H9 (cell line): ENCODE measurements at places on chromosomes 4 and X.

GRCh38 chr4:178081896-178082295 lies 639.7 kb upstream of the AGA start:
- no peak for DNase-seq

GRCh38 chr4:42330002-42330592 lies 67.2 kb upstream of the SHISA3 start:
- no peak for DNase-seq

DNA sequence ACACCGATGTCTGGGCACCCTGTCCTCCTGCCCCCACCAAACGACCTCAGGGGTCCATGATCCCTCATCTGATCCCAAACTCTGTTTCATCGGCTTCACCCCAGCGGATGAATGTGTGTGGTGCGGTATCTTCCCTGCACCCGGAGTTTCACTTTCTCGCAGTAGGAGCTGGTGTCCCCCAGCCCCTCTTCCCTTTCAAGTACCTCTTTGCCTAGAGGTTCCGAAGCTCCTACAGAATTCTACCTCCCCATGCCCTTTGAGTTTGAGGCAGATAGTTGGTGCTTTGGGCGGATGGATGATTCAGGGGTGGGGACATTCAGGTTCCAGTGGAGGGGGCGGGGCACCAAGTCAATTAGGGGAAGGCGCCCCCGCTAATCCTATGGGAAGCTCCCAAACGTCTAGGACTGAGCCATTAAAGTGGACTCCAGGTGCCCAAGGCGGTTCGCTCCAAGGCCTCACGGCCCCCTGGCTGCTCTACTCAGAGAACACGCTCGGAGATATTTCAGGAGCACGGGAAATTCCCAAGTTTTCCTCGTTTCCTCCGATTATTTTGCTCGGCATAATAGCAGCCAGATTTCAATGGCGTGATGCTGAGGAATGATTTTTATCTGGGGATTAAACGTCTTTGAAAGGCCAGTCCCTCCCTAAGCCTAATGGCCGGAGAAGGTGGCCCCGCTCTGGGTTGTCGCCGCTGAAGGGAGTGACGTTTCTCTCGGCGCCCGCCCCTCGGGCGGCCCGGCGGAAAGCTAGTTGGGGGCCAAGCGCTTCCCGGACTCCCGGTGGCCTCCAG lies 1.3 kb downstream of the MSX1 start:
- DNase-seq, result no peak

DNA sequence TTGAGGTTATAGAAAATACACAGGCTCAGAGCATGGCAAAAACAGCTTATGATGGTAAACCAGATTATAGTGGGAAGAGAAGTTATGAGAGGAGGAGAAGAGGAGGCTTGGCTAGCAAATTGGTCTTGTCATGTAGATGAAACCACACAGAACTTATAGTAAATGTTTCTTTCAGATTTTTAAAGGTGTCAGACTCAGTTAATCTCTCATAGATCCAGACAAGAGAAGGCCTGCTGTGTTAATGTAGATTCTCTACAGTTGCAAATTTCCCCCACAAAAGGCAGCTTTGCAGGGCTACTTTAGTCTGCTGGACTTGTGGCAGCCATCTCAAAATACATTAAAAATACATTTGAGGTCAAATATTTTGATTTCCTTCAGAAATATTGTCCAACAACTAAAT lies 1731.7 kb downstream of the ARAP2 start:
- no peak for DNase-seq

DNA sequence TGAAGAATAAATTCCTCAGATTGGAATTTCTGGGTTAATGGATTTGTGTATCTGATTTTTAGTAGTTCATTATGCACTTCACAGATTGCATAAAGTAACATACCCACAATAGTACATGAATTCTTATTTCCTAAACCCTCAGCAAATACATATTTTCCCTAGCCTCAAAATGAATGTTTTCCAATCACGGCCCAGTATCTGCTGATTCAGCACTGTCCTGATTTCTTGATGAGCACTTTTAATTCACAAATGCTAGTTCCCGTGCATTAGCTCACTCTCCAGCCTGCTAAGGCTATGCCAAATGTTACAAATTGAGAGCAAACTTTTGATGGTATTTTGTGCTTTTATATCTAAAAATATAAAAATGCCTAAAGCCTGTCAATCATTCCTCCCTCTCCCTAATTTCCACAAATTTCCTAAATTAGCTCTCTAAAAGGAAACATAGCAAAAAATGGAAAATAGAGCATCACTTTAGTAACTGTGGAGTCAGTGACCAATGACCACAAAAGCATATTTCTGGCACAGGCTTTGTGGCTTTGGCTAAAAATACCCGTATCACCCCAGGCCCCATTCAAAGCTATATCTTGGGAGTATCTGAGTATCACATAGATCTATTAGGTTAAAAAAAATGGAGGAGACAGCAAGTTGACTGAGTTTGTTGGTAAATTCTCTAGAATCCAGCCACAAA lies 75.5 kb downstream of the NAF1 start:
- DNase-seq, result no peak

DNA sequence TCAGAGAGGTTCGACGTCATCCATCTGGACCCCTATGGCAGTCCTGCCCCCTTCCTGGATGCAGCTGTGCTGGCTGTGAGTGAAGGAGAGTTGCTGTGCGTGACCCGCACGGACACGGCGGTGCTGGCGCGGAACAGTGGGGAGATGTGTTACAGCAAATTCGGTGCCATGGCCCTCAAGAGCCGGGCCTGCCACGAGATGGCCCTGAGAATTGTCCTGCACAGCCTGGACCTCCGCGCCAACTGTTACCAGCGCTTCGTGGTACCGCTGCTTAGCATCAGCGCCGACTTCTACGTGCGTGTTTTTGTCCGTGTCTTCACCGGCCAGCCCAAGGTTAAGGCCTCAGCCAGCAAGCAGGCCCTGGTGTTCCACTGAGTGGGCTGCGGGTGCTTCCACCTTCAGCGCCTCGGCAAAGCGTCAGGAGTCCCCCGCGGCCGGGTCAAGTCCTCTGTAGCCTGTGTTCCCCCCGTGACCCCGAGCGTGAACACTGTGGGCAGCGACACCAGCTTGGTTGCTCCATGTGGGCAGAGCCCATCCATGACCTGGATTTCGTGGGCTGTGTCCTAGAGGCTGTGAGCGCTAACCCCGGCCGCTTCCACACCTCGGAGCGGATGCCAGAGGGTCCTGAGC lies 186.7 kb upstream of the SLITRK2 start:
- DNase-seq, result no peak

DNA sequence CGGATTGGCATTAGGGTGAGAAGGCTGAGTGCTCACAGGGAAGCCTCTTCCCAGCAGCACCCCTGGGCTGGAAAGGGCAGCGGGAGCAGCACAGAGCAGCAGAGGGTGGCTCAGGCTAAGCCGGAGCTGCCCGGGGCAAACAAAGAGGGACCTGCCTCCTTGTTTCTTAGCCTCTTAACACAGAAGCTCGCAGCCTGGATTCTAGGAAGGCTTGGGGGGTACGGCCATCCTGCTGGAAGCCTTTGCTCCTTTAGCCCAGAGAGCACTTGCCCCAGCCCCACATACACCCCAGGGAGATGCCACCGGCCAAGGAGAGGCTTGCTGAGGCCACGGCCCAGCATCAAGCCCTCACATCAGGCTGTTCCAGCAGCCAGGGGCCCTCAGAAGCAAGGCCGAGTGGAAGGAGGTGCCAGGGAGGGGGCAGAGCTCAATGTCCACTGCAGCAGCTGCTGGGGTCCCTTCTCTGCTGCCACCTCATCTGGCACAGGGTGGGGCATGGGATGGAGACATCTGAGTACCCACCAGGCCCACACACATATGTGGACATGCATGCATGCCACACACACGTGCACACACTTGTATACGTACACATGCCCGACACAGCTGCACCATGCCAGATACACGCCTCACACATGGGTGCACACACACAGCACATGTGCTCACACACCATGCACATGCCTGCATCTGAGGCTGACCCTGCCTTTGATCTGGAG lies 20.3 kb upstream of the SPON2 start:
- peak; percentile 19 for DNase-seq

GRCh38 chr4:153084980-153085630 lies 119.1 kb upstream of the TRIM2 start:
- peak; percentile 84 for DNase-seq

- no peak for DNase-seq
Measured at GRCh38 chrX:111504941-111505340, 6.5 kb upstream of the SERTM2 start.

DNA sequence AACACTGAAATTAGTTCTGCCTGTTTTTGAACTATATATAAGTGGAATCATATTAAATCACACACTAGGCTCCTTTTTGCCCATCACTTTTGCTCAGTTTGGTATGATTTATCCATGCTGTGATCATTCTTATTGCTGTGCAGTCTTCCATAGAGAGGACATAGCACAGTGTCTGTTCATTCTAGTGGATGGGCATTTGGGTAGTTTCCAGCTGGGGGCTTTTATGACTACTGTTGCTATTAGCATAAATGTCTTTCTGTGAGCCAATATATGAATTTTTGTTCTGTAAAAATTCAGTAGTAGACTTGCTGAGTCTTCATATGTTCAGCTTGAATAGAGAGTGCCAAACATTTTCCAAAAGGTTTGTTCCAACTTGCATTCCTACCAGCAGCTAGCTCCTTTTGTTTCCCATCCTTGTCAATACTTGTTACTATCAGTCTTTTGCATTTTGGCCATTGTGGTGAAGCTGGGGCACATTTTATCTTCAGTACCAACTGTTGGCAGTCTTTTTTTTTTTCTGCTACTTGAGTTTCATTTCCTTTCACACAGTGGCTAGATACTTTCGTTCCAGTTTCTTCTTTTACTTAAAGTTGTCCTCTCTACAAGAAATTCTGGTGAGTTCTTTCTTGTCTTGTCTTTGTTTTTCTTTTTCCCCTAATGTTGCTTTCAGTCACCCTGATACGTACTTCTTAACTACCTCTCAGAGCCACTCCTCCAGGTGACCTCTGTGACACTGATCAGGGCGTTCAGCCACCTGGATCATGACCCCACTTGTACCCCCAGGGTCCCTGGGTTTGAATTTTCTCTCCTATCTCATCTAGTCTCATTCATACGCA lies 87.0 kb downstream of the ANXA3 start:
- DNase-seq, result no peak

DNA sequence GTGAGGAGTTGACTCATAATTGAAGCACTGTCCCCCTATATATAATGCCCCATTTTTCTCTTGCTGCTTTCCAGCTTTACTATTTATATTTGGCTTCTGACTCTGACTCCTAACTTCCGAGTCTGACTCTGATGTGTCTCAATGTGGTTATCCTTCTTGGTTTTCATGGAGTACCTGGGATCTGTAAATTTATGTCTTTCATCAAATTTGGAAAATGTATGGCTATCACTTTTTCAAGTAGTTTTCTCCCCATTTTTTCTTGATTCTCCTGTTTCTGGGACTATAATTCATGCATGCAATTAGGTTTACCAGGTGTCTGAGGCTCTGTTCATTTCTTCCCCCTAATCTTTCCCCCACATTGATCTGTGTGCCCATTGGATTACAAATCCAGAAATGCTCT lies 156.8 kb upstream of the SFRP2 start:
- no peak for DNase-seq

- no peak for DNase-seq
Measured at GRCh38 chr4:87188048-87188447, 32.4 kb downstream of the KLHL8 start.

DNA sequence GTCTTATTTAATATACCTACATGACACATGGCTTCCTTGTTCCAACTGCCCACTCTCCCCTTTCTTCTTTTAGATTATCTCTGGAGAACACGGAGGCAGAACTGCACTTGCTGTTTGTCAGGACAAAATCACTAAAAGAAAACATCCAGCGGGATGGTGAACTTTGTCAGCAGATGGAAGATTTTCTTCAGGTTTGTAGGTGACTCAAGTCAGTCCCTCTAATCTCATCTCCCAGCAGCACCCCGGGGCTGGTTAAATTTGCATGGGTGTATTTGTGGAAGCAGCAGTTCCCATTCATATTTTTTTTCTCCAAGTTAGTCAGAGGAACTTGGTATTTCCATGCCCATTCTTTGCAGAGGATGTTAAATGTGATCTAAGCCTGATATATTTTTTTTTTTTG lies 31.8 kb downstream of the FHDC1 start:
- DNase-seq, result no peak
